ENCODE measurements at places on chromosomes 7 and 10.

DNA sequence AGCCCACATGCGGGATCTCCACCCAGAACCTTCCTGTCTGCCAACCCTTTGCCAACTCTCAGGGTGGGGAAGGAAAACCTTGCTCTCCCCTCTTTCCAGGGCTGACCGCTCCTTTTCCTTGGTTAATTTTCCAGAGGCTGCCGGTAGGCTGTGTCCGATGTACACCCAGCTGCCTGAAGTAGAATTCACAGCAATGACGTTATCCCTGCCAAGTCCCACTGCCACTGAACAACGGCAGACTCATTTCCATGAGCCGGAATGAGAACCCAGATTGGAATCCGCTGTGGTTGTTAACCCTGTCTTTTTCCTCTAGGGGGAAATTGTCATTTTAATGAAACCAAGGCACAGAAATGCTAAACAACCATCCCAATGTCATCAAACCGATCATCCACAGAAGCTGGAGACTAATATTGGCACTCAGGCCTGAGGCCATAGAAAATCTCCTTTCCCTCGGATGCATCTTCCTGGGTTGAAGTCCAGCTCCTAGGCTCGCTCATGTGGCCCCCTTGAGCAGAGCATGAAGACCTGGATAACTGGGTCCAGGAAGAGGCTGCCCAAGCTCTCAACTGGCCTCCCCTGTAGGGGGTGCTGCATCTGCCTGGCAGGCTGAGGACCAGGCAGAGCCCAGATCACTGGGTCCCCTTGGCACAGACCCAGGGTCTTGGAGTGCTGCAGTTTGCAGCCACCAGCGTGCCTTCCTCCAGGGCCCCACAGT is 30.4 kb downstream of the KLRG2 start:
- no peak for DNase-seq

DNA sequence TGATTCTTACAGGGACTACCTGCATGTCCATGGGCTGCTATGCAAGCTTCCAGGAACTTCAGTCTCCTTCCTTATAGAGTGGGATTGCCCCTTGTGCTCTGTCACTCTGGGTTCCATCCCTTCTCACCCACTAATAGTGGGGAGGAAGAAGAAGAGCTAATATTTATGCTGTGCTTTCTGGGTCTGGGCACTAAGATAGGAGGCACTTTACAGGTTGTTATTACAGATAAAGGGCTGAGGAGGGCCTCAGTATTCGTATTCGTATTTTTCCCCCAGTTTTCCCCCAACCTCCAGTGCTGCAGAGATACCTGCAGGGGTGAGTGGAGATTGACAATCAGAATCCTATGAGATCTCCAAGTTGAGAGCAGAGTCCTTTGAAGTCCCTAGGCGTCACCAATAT is 14.2 kb downstream of the HK1 start:
- no peak for DNase-seq

- no peak for DNase-seq
Observed at GRCh38 chr7:158264881-158265742, 322.5 kb downstream of the PTPRN2 start.

DNA sequence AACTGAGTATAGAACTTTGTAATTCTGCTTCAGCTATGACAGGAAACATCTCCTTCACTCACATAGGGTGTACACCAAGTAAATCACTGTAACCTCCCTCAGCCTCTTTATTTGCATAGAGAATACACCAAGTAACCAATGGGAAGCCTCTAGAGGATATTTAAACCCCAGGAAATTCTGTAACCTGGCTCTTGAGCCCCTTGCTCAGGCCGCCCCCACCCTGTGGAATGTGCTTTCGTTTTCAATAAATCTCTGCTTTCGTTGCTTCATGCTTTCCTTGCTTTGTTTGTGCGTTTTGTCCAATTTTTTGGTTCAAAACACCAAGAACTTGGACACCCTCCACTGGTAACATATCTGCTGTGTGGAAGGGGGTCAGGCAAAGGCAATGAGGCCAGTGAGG is 60.2 kb downstream of the CLRN3 start:
- DNase-seq, result no peak

- DNase-seq, result no peak
Observed at GRCh38 chr10:115773832-115774231, 499.2 kb downstream of the GFRA1 start.

DNA sequence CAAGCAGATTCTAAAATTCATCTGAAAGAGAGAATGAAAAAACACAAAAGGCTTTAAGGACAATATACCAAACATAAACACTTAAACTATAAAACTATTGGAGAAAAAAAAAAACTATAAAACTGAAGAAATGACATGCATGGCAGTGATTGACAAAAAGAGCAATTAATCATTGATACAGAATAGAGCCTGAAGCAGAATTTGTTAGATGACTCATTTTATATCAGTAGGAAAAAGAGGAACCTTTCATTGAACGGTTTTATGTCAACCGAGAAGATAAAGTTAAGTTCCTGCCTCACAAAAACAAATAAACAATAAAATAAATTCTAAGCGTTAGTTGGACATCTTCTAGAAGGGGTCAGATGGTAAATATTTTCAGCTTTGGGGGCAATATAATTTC is 23.3 kb downstream of the NPY start:
- DNase-seq, result no peak

GRCh38 chr7:77960336-77960735 is 161.8 kb downstream of the PHTF2 start:
- DNase-seq, result no peak

DNA sequence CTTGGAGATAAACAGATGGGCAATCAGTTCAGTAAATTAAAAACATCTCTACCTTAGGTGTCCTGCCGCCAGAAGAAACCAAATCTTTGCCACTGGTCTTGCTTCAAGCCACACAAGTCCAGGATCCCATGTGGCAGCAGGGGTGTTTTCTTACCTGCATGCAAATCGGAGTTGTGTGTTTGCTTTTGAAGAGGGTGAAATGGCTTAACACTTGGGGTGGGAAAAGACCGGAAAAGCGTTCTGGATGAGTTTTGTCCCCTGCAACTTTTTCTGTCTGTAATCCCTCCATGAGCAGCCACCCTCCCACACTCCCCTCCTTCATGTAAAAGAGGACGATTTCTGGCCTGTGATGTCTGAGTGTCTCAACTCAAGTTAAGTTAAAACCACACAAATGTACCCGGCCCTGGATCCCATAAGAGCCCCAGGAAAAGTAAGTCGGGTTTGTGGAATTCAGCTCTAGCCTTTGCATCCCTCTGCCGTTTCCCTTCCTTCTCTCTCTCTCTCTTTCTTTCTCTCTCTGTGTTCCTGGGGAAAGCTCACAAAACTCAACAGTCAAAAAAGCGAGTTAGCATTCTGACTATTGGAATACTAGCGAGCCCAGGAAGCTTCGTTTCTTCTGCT is 178.5 kb downstream of the TCF7L2 start:
- no peak for DNase-seq

GRCh38 chr7:112422842-112423496 is 27.3 kb upstream of the IFRD1 start:
- no peak for DNase-seq

DNA sequence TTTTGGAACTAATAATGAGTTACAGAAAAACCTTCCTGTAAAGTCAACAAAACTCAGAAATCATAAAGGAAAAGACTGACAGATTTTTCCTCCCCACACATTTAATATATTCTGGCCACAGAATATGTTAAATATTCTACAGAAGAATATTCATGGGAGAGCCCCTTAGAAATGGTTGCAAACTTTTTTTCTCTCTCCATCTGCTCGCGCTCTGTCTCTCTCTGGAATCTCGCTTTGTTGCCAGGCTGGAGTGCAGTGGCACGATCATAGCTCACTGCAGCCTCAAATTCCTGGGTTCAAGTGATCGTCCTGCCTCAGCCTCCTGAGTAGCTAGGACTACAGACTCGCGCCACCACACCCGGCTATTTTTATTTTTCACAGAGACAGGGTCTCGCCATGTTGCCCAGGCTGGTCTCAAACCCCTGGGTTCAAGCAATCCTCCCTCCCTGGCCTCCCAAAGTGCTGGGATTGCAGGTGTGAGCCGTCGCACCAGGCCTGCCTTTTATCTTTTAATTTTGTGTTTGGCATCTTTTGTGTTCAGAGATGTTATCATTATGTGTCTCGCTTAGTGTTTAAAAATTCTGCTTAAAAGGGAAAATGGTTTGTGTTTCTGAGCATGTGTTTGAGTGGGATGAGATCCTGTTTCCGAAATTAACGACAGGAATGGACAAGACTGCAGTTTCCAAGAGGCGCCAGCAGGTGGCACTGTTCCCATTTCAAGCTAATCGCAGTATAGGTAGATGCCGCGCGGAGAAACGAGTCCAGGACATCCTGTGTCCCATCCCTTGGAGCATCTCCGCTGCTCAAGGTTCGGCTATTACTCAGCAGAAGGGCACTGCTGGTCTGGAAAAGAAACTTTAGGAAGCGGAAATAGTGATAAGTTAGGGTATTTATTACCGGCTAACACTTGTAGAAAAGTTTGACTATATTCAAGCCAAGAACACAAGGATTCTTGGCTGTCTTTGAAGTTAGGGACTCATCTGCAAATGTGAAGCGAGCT is 23.1 kb upstream of the ST7 start:
- DNase-seq, result peak; percentile 67

GRCh38 chr7:44249639-44250234 is 49.0 kb downstream of the YKT6 start:
- DNase-seq, result no peak

GRCh38 chr7:87506246-87507180 is 31.0 kb upstream of the ABCB4 start:
- no peak for DNase-seq

DNA sequence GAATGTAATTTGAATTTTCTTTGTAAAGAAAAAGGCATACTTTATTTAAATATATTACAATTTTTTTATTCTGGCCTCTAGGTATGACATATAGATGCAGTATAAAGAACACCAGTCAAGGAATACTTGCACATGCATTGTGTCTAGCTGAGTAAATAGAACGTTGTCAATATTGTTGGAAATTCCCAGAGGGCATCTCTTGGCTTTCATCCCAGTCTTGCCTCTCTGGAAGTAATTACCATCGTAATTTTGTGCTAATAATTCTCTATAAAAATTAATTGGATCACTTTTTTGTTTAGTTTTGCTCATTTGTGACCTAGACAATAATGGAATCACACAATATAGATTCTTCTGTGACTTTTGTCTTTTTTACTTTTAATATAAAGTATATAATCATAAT is 1052.3 kb upstream of the CELF2 start:
- DNase-seq, result no peak

DNA sequence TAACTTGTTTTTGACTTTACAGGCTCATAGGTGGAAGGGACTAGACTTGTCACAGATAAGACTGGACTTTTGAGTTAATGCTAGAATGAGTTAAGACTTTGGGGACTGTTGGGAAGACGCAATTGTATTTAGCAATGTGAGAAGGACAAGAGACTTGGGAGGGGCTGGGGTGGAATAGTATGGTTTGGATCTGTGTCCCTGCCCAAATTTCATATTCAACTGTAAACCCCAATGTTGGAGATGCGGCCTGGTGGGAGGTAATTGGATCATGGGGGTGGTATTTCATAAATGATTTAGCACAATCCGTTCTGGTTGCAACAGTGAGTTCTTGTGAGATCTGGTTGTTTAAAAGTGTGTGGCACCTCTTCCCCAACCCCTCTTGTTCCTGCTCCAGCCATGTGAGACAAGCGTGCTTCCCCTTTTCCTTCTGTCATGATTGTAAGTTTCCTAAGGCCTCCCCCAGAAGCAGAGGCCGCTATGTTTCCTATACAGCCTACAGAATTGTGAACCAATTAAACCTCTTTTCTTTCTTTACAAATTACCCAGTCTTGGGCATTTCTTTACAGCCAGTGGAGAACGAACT is 22.6 kb downstream of the RNF216 start:
- no peak for DNase-seq

- no peak for DNase-seq
Observed at GRCh38 chr7:98079891-98080648, 26.6 kb upstream of the LMTK2 start.

DNA sequence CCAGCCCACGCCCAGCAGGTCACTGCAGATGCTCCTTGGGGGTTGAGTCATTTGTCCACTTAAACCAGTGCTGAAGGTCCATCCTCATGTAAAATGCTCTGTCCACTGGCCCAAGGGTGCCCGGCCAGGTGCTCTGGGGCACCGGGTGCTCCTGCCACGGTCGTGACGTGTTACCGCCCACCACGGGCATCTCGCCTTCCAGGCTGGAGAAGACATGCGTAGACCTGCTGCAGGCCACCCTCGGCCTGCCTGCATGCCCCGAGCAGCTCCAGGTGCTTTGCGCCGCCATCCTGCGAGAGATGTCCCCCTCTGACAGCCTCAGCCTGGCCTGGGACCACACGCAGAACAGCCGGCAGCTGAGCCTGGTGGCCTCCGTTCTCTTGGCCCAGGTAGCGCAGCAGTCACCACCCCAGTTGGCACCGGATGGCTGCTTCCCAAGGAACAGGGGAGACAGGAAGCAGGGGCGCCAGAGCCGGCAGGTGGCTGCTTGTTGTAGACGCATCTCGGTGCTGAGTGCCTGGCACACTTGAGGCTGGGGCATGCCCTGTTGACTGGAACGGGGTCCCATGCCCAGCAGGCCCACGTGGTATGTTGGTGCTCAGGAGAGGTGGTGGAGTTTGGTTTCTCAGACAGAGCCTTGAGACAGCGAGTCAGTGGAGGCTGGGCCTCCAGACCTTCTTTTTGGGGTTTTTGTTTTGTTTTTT is 6.1 kb downstream of the AP5Z1 start:
- no peak for DNase-seq

Data from stimulated activated CD8-positive, alpha-beta memory T cell treated with anti-CD3 and anti-CD28 coated beads, Interleukin-7, amount 100 ng/mL, for 48 hours (primary cell).